ENCODE measurements at places on chromosomes 2 and 18.
A peak's percentile ranks its signal among the peaks of the same experiment; 100 is the strongest.

DNA sequence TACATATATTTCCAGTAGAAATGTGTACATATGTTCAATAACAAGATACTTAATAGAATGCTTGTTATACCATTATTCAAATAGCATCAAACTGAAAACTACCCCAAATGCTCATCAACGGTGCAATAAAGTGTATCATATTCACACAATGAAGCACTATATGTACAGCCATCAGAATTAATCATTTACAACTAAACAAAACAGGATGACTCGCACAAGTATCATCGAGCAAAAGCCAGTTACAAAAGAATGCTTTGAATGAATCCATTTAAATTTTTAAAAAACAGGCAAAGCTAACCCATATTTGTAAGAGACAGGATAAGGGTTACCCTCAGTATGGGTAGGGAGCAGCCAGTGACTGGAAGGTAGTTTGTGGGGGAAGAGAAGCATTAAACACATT lies 132.8 kb upstream of the PDE1A start:
- no peak for DNase-seq

- no peak for DNase-seq
Observed at GRCh38 chr2:100875516-100876230, 55.7 kb downstream of the NPAS2 start.

- DNase-seq: no peak
Observed at GRCh38 chr2:46435796-46436360, 43.5 kb upstream of the TMEM247 start.

GRCh38 chr2:170313347-170313991 lies 135.5 kb downstream of the MYO3B start:
- DNase-seq: no peak

DNA sequence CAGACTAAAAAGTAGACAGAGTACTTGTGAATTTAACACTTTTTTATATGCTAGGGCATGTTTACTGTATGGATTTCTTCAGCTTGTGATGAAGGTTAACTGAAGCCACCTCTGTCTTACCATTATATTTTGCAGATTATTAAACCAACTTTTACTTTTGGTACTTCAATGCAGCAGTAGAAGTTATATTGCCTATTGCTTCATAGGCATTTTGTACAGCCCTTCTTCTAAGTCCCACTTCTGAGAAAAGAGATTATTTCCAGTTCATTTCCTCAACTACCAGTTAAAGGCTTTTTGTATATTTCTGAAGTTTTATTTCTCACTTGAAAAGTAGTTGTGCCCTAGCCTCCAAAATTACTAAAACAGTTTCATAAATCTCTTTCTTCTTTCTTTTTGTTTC lies 256.4 kb upstream of the FBXO11 start:
- DNase-seq: no peak

GRCh38 chr2:113225263-113226259 lies 51.8 kb downstream of the PSD4 start:
- no peak for DNase-seq

DNA sequence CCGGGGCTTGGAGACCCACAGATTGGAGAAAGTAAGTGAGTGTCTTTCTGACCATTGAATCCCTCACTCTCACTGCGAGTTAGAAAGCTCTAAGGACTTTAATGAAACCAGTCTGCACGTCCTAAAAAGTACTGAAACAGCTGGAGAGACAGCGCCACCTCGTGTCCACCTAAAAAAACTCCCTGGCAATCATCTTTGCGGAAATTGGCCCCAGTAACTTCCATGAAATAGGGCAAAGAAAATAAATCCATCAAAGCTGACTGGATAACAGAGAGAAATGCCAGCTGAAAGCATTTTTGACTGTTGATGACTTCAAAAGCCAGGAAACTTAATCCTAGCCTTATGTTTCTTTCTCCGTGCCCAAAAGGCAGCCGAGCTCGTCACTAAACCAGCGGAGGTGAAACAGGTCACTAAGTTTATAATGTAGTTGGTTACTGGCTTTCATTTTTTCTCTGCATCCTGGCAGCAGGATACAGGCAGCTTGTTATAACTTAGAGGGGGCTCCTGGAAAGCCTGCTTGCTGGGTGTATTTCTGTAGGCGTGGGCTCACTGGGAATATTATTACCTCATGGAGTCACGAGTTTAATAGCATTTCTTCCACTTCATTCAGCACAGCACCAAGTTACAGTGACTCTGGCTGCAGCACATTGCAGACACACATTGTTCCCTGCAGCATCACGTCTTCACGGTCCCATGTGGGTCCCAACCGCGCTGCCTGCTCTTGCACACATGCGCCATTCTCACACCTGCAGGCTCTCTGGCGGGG lies 266.5 kb downstream of the HRH4 start:
- peak; percentile 25 for DNase-seq

DNA sequence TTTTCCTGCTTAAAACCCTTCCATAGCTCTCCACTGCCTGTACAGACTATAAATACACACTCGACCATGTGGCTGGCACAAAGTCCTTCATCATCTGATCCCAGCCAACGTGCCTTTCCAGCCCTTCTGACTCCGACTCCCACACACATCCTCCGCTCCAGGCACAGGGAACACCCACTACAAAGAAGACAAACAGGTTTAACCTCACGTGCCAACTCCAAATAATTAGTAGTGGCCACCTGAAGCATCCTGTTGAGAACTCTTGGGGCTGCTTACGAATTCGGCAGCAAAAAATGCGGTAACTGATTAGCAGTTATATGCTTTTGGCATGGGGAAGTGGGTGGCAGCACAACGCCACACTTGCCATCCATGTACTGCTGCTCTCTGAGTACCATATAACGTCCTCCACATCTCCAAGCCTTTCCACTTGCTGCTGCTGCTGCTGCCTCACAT lies 12.1 kb downstream of the SPIRE1 start:
- DNase-seq: no peak

GRCh38 chr2:98395977-98396376 lies 48.7 kb upstream of the INPP4A start:
- no peak for DNase-seq

GRCh38 chr18:79952996-79953559 lies 1.6 kb upstream of the SLC66A2 start:
- DNase-seq: no peak

GRCh38 chr2:102155703-102156515 lies 13.4 kb downstream of the IL1R1 start:
- no peak for DNase-seq

DNA sequence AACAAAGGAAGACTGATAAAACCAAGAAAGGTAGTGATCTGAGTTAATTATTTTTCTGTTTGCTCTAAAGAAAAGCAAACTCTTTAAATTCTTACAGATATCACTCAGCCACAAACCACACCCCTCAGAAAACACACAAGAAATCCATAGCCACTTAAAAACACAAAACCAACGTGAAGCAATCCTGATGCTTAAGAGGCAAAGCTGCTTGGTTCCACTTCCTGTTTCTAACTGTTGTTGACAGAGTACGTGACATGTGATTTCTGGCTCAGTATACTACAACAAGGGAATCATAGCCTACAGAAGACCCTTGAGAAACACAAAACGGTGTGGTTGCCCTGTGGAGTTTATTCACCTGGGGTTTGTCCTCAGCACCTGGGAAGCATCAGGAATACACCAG lies 240.9 kb upstream of the APCDD1 start:
- no peak for DNase-seq

- no peak for DNase-seq
Observed at GRCh38 chr2:111624411-111625156, 259.4 kb downstream of the ANAPC1 start.

DNA sequence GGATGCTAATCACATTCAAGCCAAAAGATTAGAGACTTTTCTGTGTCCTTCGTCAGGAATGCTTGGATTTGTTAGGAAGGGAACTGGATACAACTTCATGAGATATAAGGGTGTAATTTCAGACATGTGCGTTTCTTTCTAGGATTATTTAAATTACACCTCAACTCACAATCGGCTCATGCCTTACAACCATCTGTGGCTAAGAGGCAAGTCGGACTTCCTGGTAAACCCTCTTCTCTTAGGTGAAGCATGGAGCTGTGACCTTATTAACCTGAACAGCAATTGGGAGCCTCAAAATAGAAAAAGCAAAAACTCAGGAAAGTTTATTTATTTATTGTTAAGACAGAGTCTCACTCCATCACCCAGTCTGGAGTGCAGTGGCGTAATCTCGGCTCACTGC lies 61.8 kb downstream of the SEMA4F start:
- no peak for DNase-seq

DNA sequence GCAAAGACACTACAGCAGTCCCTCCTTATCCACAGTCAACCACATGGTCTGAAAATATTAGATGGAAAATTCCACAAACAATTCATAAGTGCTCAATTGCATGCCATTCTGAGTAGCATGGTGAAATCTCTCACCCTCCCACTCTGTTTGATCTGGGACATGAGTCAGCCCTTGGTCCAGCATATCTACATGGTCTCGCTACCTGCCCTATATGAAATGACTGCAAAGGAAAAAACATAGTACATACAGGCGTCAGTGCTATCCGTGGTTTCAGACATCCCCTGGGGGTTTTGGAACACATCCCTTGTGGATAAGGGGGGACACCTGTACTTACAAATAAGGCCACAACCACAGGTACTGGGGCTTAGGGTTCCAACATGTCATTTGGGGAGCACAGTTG lies 73.7 kb downstream of the CABLES1 start:
- DNase-seq: no peak

- DNase-seq: no peak
Observed at GRCh38 chr2:208725280-208725679, 318.7 kb downstream of the PTH2R start.

DNA sequence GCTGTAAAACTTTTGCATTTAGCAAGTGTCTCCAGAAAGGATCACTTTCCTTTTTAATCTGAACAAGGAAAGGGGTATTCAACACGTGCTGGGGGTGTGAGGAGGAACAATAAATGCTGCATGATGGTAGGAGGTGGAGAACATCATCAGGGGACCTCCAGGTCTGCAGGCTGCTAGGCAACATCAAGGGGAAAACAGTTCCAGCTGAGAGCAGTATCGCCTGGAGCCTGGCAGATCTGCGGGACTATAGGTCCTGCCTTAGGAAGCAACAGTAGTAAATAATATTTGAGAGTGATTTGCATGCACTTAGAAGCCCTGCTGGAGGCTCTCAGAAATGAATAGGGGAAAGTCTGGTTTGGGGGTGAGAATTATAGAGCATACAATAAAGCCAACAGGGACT lies 175.6 kb downstream of the SUCLG1 start:
- DNase-seq: no peak

- no peak for DNase-seq
Observed at GRCh38 chr18:45012286-45012685, 331.6 kb downstream of the SETBP1 start.

Measured in CMK (cell line).